ENCODE measurements at places on chromosomes 1 and 21.

DNA sequence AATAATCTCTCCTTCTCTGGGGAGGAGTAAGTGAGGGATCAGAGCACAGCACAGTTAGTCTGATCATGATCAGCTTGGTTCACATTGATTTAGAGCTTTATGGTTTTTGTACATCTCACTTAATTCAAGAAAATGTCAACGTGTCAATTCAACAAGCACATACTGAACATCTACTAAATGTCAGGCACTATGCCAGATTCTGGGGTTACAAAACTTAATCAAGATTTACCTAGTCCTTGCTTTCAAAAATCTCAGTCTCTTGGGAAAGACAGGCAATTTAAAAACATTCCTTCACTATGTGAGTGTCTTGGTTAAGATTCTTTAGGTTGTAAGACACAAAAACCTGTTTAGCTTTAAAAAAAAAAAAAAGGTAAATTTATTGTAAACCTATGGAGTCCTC is 181.4 kb downstream of the AK5 start:
- no peak for DNase-seq

DNA sequence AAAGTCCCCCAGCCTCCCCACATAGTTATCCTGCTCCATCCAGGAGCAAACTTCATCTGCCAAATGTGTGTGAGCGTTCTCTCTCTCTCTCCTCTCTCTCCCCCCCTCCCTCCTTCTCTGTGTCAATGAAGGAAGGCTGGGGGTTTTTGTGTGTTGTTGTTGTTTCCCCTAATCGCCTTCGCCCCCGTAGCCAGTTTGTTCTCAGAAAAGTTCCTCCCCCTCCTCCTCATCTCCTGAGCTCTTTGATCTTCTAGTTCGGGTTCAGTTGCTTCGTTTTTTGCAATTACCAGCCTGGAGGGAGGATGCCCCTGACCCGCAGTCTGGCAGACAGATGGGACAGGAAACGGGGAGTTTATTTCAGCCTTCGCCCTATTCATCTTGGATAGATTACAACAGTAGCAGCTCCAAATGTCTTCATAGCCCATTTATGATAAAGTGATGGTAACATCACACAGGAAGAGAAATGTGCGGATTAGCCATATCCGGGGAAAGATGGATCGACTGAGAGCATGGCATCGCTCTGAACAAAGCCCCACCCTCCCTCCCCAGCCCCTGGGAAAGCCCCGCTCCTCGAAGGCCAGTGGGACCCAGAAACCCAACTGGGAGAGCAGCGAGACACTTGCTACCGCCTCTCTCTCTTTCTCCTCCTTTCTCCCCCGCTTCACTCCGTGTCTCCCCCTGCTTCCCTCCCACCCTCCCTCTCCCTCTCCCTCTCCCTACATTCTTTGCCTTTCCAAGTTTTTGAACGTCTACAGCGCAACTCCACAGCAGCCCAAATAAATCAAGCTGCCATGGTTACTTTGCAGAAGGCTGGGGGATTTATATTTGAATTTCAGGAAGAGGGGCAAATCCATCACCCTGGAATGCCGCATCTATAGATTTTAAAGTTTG is 139.7 kb upstream of the ARHGEF16 start:
- no peak for DNase-seq

DNA sequence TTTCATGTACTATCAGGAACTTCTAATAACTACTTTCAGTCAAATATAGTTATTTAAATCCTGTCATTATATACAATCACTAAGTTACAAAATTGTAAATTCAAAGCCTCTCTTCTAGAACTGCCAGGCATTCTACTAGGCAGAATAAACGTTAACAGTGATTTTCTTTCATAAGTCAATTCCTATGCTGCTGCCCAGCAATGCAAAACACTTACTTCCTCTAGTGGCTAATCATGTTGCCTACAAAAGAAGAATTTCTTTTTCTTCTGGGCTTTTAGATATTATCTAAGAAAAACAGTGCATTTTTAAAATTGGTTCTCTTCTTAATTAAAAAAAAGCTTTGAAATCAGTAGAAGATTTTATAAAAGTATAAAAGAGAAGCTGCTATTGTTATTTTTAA is 509.8 kb upstream of the ADAMTS5 start:
- no peak for DNase-seq

DNA sequence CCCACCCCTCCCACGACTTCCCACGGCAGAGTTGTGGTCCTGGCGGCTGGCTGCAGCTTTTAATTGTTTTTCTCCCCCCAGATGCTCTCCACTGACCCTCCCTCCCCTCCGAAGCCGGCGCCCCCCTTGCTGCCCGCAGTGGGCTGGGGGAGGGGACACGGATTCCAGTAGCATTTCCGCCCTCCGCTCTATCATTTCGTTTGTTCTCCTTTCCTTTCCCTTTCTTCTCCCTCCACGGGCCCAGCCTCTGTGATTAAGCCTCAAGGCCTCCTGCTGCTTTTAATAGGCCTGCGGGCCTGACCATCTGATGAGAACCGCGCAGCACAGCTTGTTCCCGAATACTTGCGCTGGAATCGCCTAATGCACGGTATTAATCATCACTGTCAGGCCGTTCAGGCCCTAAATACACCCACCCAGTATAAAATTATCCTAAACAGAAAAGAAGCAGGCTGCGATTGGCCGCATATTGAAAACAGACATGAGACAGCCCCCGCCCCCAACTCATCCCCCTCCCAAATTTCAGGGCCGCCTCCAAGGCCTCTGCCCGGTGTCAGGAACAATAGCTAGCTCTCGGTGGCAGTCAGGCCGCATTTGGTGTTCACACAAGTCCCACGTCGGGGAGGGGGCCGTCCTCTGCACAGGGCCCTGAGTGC is 102.0 kb upstream of the ARHGEF16 start:
- DNase-seq, result no peak

DNA sequence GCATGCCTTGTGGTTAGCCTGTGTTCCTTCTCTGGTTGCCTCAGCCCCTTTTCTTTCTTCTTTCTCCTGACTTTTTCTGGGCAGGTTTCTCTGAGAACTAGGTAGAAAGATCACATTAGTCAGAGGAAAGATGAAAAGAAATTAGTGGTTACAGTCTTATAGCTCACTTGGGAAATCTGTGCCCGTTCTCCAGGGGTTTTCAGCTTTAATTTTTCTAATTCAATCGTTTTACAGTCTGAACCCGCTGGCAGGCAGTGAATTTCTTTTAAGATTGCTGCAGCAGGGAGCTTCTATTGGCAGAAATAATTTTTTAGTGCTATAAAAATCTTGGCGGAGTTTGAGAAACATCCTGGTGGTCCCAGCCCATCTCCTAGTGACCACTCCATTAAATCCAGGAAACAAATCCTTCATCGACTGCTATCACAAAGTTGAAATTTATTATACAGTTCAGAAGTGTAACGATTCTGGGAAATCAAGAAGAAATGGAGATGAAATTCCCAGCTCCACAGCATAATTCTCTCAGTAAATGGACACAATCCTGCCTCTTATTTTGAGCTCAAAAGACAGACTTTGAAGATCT is 113.1 kb downstream of the PCP4 start:
- no peak for DNase-seq

DNA sequence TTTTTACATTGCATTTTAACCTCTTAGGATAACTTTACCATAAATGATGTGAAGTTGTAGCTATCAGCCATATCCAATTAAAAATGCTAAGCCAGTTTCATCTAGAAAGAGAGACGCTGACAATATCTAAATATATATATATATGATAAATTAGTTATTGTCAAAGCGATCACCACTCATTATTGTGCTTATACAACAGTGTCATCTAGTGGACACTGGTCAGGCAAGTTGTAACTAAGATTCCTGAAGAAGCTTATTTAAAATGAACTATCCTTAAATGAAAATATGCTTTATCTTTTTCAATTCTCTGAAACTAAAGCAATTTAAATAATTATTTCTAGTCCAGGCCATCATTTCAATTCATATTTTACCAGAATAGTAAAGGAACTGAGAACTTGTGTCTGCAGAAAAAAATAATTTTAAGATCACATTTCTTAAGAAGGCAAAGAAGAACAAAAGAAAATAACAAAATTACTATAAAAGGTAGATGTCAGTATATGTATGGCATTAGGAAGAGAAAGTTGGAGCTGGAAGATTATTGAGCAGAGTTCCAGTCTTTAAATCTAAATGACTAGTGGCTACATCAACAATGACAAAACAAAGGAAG is 193.3 kb upstream of the SNX7 start:
- DNase-seq, result no peak

GRCh38 chr1:177048314-177049069 is 116.0 kb downstream of the ASTN1 start:
- DNase-seq, result no peak

DNA sequence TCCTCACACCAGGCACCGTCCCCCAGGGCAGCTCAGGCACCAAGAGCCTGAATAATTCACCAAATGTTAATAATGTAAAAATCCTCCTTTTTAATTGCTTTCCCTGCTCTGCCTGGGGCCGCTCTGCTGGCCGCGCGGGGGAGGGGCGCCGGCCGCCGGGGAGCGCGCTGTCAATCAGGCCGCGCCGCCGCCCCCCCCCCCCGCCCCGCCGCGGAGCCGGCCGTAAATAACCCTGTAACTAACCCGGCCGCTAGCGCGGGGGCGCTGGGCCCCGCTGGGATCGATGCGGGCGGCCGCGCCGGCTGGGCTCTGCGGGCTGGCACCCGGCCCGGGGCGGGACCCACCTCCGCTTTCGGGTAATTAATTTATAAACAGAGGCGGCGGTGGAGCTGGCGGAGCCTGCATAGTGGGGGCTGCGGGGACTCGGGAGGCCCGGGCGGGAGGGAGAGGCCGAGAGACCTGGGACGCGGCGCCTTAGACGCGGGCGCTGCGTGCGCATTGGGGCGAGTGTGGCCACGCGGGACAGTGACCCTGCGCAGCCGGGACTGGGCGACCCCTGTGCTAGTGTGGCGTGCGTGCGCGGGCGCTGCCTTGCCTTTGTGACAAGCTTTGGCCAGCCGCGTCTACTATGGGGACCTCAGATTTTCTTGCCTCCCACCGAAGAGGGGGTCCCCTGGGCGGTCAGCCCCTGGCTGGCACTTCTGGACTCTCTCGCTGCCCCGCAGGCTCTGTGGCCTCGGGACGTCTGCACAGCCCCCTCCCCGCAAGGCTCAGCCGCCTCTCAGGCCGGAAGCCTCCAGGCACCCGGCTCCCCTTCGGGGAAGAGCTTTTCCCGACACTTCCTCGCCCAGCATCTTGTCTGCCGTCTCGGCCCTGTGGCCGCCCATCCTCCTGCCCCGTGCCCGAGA is 16.6 kb downstream of the SAMD11 start:
- DNase-seq, result no peak

GRCh38 chr1:37850352-37850955 is 8.9 kb downstream of the MTF1 start:
- no peak for DNase-seq

- DNase-seq, result no peak
Observed at GRCh38 chr1:71666609-71667008, 585.8 kb upstream of the ZRANB2 start.

DNA sequence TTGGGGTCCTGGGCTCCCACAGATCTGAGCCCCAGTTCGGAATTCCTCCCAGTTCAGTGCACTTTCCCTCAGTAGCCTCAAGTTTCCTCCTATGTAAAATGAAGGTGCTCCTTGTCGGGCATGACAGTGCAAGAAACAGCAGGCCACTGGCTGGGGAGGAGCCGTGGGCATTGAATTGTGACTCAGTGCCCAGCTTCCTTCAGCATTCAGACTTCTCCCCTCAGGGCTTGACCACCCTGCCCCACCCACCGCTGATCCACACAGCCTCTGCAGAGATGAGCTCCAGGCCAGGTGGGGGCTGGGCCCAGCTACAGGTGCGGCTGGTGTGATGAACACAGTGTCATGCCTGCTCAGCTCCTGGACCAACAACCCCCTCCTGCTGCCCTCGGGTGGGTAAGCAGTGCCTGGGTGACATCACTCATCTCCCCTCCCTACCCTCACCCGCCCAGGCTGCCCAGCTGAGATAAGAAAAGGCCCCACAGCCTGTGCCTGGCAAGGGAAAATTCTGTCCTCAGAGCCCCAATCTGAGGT is 4.9 kb downstream of the MOB3C start:
- DNase-seq, result no peak

GRCh38 chr1:240342251-240342625 is 250.6 kb downstream of the FMN2 start:
- no peak for DNase-seq

DNA sequence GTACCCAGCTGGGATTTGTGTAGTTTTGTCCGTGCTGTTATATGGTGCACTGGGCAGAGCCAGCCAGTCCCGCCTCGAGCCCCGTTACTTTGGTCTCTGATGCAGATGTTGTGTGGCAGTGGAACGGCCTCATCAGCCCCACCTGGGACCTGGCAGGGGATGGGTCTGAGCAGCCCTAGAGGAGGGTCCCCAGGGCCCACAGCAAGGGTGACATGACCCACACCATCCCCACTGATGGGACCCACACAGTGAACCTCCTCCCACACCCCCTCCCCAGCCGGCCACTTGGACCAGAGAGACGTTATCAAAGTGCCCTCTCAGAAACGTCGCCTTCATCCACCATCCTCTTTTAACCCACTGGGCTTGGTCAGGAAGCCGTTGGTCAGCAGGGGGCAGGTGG is 42.0 kb upstream of the PCBP3 start:
- no peak for DNase-seq

DNA sequence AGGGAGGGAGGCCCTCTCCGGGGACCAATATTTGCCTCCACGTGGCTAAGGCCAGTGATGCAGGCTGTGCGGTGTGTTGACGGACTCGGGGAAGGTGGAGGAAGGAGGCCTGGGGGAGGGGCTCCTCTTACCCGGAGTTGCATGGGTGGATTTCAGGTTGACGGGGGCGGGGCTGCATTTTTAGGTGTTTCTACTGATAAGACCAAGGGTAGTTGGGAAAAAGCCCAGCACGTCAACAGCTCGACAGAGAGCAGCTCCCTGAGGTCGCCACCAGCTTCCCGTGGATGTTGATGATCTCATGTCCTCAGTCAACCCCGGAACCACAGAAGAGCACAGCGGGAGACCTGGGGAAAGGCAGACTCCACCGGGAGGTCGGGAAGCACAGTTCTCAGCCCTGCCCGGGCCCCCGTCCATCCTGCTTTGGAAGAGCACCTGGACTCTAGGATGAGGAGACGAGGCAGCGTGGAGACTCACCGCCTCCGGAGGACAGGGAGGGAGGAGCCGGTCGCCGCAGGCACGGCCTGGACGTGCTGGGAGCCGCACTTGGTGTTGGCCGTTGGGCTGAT is 32.9 kb upstream of the COL6A1 start:
- DNase-seq, result no peak

- no peak for DNase-seq
Observed at GRCh38 chr1:199685369-199685768, 342.1 kb upstream of the NR5A2 start.

Measured in stimulated activated CD4-positive, alpha-beta T cell treated with anti-CD3 and anti-CD28 coated beads, TNF-alpha, amount 100 ng/mL, for 1 hour (primary cell).